ENCODE measurements at places on chromosomes 3 and 15.

DNA sequence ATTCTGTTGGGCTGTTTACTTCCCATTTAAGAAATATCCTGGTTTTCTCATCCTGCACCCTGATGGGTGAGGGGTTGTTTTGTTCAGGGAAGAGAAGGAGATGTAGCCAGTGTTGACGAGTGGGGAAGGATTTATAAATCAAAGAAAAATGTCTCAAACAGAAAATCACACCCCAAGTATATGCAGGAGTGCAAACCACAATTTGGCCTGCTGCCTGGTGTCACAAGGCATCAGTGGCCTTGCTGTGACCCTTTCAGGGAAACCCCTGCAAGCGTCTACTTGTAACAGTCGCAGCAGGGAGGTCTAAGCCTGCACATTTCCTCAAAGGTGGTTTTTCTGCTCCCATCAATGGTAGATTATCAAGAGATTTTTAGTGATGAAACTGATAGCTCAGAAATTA lies 132.6 kb upstream of the LRRN1 start:
- DNase-seq: no peak

DNA sequence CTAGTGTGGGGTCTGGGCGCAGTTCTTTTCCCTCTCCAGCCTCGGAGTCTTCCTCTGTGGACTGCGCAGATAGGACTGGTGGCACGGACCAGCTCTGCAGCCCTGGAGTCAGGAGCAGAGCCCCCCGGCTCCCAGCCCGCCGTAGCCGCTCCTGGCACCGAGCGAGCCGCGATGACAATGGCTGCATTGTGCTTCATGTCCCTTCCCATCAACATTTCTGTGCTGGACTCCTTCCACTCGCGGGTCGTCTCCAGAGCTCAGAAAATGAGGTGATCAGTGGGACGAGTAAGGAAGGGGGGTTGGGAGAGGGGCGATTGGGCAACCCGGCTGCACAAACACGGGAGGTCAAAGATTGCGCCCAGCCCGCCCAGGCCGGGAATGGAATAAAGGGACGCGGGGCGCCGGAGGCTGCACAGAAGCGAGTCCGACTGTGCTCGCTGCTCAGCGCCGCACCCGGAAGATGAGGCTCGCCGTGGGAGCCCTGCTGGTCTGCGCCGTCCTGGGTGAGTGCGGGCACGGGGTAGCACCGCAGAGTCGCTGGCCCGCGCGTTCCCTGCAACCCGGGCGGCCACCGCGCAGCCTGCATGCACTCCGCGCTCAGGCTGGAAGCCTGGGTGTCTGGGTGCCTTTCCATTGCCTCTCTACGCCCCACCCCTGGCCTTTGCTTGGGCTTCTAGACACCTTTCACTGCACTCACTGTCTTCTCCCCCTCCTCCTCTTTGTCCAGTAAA lies at the start of gene TF:
Gene TF, plus strand, starts transcription at position 413 of the 731 bp plus-strand sequence. Its CDS starts 48 bp downstream, at position 461.
- DNase-seq: no peak

DNA sequence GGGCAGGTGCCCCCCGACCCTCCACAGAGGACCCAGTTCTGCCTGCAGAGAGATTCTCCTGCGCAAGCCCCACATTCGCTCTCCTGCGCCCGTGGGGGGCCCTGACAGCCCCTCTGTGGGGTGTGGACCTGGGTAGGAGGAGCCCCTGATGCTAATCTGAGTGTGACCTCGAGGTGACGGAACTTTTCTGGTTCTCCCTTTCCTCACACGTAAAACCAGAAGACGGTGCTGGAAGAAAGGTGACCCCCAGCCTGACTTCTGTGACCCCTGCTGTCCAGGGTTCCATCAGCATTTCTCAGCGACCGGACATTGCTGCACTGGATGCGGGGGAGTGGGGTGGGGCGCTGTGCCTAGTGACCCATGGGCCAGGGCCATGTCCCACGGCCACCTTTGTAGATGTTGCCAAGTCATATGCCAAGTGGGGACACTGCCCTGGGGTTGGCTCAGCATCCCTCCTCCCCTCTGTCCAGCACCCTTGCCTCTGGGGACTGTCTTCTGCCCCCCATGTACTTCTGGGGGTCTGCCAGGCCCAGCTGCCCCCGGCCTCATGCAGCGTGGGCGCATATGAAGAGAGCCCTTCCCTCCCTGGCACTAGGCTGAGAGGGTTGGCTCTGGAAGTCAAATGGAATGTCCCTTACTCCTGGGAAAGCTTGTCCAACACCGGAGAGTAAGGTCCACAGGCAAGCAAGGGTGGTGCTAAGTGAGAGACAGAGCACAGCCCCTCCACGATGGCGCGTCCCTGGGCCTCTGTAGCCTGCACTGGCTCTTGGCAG lies 129.1 kb upstream of the MEF2A start:
- no peak for DNase-seq

DNA sequence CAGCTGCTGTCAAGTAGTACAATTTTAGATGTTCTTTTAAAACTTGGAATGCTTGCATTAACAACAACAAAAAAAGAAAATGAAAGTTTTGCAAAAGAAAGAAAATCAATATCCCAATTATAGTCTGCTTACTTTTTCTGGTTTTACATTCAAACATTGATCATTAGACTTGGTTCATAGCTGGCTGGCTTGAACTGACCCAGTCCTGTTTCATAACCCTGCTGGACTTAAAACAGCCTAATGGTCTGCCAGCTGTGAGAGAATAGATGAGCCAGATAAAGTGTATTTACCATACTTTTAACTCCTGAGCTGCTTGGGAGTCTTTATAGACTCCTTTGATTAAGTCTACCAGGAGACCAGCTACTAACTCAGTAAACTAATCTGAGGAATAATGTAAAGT lies 59.2 kb downstream of the PIAS1 start:
- DNase-seq: no peak

DNA sequence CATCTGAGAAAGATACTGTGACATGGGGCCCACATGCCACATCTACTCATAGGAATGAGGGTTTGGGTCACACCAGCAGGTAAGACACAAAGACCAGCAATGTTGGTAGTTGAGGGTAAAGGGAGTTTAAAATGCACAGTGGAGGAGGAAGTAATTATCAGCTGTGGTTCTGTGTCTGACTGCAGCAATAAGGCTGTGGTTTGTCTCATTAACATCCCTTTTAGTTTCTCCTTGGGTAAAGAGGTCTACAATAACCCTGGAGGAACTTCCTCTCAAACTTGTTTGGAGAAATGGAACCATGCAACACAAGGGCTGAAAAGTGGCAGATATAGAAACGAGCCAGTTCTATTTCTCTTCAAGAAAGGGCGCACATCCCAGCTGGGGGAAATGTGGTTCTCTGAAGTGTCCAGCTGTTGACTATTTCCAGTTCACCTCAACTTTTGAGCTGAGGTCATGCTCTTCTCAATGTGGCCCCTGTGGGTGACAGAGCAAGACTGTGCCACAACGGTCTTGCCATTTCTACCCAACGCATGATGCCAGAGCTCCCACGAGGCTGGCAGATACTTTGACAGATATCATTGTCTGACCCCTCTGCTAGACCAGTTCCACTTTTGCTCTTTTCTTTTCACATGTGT lies 234.3 kb downstream of the SQOR start:
- no peak for DNase-seq

- no peak for DNase-seq
These were observed 14.5 kb downstream of the CDV3 start for GRCh38 chr3:133588035-133588434.

- DNase-seq: no peak
These were observed 20.1 kb downstream of the DIPK2A start for GRCh38 chr3:143991713-143992112.

Data from hepatic stellate cell (primary cell).